ENCODE measurements at places on chromosomes 4 and X.

DNA sequence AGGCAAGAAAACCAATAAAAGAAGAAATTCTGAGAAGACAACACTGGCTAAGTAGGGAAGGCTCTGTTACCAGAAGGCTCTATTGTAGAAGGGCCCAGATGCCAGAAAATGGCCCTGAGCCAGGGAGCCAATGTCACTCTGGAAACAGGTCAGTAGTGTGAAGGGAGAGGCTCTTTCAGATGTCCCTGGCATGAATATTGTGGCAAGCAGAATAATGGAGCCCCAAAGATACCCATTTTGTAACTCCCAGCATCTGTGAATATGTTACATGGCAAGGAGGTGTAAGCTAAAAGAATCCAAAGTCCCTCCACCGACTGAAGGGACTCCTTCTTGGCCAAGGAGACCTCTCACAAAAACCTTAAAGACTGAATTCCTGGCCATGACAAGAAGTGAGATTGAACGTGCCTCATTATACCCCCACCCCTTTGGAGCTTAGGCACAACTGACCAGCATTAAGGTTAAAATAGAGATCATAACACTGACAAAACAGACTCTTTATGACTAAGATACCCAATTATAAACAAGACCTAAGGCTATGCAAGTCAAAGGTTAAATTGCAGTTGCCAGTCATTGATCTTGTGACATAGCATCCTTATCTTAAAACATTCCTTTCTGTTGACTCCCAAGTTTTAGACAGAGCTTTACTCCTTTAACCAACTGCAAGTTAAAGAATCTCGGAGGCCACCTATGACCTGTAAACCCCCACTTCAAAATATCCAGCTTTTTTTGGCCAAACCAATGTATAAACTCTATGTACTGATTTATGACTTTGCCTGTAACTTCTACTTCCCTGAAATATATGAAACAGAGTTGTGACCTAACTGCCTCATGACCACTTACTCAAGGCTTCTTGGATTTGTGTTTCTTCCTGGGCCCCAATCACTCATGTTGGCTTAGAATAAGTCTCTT is 42.2 kb upstream of the SMIM10 start:
- DNase-seq = no peak

GRCh38 chrX:25287521-25287920 is 271.8 kb upstream of the ARX start:
- no peak for DNase-seq

GRCh38 chr4:107856901-107857300 is 32.2 kb downstream of the SGMS2 start:
- DNase-seq = no peak

- DNase-seq = no peak
These were observed 218.0 kb downstream of the PRDM5 start for GRCh38 chr4:120704538-120704937.

- DNase-seq = no peak
These were observed 605.9 kb upstream of the DIPK2B start for GRCh38 chrX:45806410-45807121.

Data from dorsolateral prefrontal cortex (tissue), 122 donors.